Transverse colon (tissue), 4 donors: ENCODE measurements at places on chromosomes 7 and 10. TPM values are rescaled to one million over a fixed set of nuclear protein-coding genes. Genes with fewer than 3 reads are reported as not detected.

GRCh38 chr7:108911016-108911415 is 341.3 kb downstream of the DNAJB9 start:
- no peak for DNase-seq

DNA sequence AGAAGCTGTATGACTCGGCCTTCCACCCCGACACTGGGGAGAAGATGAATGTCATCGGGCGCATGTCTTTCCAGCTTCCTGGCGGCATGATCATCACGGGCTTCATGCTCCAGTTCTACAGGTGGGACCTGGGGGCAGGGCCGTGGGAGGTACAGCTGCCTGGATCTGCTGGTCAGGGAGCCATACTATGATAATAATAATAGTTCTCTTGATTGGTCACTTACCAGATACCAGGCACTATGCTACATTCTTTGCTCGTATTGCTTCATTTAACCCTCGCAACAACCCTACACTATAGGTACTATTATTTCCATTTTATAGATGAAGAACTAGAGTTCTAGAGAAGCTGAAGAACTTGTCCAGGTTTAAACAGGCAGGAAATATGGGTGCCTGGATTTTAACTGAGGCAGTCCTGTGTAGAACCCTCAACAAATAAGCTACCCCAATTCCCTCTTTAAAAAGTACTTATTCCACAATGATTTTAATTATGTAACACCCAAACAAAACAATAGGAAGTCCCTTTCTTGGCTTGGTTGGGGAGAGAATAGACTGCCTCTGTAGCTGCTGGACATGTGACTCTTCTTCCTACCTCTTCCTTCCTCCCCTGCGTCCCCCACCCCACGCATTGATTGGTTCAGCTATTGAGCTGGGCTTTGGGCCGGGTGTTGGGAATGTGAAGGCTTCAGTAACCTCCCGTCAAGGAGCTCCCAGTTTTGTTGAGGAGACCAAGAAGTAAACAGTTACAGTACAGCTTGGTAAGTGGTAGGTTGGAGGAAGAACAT is 12.8 kb downstream of the SFXN2 start:
- no peak for DNase-seq

DNA sequence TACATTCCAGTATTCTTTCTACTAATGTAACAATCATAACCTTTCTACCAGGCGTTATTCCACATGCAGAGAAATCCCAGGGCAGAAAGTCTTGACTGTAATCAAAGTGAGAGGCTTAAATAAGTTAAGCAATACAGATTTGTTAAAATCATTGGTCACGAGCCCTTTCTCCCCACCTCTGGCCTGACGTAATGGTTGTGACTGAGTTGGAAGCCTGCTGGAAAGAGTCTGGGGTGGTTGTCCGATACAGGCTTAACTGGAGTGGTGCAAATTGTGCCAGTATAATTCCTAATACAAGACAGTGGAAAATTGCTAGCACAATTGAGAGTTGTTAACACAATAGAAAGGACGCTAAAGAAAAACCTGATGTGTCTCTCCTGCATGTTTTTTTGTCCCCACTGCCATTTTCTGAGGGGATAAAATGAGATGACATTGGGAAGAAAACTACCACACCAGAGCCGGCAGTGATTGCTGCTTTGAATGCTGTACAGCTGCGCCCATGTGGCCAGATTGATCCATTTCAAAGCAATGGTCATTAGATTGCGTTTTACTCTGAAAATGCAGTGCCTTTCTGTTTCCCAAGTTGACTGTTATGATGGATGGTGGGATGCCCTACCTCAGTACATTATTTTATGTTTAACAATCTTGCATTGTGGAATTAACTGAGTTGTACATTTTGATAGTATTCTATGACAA is 190.8 kb downstream of the POU6F2 start:
- no peak for DNase-seq

DNA sequence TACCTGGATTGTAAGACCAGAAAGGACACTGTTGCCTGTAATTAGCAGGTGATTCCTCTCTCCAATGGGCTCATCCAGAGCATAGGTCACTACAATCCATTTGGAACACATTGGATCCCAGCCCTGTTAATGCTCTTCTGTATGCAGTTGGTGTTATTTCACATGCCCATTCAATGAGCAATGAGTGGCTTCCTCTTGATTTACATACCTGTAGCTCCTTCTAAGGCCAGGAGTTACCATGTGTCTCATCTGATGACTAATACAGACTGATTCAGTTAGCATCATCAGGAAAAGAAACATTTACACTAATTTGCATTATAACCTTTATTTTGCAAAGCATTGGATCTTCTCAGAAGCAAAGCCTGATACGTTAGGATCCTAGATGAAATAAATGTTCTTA is 83.1 kb upstream of the NPVF start:
- DNase-seq: no peak

The SPDYE2 gene
- total RNA-seq: not detected

- peak; percentile 7 for DNase-seq
These were observed 7.1 kb upstream of the ZMIZ1 start for GRCh38 chr10:79061441-79062315.

- no peak for DNase-seq
These were observed 88.0 kb downstream of the RAPGEF5 start for GRCh38 chr7:22268884-22269421.

DNA sequence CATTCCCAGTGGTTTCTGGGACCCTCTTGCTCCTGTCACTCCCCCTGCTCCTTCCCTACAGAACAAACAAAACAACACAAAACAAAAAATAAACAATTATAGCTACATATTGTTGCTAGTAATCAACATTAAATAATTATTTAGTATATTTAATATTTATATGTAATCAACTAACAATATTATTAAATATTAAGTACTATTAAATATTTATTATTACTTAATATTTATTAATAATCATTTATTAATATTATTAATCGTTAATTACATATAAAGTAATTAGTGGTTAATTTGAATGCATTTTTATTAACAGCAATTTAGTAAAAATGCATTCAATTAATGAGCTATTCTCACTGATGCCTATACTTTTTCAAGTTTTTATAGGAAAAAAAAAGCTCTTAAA is 139.4 kb downstream of the ITGB8 start:
- DNase-seq: no peak

GRCh38 chr7:117869374-117869773 is 3.9 kb downstream of the CTTNBP2 start:
- no peak for DNase-seq

DNA sequence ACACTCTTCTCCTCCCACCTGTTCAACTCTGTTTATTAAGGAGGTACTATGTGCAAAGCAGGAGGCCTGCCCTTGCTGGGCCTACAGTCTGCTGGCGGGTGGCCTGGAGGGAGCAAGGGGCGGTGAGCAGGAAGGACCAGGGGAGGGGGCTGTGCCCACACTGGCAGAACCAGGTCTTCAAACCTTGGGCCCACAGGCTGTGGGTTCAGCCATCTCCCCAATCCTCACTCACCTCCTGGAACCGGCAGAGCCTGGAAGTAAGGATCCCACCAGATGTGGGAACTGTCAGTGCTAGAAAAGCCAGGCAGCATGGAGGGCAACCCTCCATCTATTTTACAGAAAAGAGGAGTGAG is 50.8 kb downstream of the CAMK2B start:
- no peak for DNase-seq

DNA sequence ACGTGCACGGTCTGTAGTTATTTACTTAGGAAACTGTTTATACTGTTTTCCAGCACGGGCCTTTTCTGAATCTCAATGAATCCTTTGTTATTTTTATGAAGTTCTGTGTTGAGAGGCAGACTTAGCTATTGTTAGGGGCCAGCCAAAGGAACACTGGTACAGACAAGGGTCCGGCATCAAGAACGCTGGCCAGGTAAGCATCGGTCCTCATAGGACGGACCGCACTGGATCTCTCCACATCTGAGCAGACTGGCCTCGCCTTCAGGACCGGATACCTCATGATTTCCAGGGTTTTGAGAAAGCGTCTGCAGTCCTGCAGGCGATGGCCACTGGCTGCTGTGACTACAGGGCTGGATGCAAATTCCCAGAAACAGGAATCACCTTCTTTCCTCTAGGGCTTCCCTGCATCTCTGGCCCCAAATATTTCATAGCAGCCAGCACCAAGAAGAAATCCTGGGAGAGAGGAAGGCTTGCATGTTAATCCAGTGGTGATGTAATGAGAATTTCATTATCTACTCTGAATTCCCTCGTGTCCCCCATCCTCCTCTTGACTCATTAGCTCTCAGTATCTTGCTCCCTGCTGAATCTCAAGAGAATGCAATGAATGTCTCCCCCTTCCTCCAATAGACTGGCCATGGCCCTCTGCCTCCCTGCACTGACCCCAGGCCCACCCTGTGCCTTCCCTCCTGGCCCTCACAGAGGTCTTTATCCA is 325.4 kb upstream of the NPVF start:
- no peak for DNase-seq

- DNase-seq: peak; percentile 29
These were observed 74.8 kb downstream of the DNAJB6 start for GRCh38 chr7:157411580-157411979.

GRCh38 chr7:142587578-142588191 is 161.6 kb upstream of the PRSS1 start:
- no peak for DNase-seq

DNA sequence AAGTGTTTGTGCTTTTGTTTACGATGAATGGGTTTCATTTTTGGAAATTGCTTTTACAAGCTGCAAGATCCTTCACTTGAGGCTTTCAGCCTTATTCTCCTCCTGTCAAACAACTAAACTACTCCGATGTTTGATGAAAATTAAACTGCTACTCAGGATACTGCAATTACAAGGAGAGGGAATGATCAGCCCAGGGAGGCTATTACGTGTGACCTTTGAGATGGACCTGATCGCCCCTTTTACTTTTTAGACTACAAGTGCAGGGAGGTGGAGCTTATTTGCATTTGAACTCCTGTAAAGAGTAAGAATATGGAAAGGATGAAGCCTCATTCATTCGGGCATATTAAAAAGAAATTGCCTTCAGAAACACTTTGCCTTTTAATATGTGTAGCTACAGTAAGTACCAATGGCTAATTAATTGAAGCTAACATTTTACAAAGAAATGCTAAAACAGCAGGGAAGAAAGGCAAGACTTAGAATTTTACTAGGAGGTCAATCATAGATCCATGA is 219.1 kb downstream of the PHTF2 start:
- no peak for DNase-seq

- no peak for DNase-seq
These were observed 70.6 kb upstream of the MET start for GRCh38 chr7:116601426-116601825.

- peak; percentile 26 for DNase-seq
These were observed 47.3 kb upstream of the INSYN2A start for GRCh38 chr10:127243490-127244272.

DNA sequence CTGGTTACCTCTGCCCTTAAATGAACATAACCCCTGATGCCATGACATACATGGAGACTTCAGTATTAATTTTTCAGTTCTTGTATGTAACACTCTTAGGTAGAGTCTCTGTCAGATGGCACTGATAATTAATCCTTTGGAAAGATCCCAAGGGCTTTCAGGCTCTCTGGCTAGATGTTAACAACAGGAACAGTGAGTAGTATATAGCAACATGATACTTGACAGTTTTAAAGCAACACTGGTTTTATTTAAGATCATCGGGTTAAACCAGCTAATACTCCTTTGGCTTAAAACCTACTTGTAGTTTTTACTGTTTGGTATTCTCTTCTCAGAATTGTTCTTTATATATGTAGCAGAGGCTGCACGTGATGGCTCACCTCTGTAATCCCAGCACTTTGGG is 27.3 kb downstream of the AHCYL2 start:
- DNase-seq: no peak

GRCh38 chr10:111648046-111648445 is 535.5 kb downstream of the GPAM start:
- DNase-seq: no peak

The PRDX3 gene
- total RNA-seq: 141 TPM

GRCh38 chr7:138903186-138903820 is 77.9 kb downstream of the KIAA1549 start:
- peak; percentile 23 for DNase-seq

The ZFYVE27 gene
- total RNA-seq: 46.4 TPM

DNA sequence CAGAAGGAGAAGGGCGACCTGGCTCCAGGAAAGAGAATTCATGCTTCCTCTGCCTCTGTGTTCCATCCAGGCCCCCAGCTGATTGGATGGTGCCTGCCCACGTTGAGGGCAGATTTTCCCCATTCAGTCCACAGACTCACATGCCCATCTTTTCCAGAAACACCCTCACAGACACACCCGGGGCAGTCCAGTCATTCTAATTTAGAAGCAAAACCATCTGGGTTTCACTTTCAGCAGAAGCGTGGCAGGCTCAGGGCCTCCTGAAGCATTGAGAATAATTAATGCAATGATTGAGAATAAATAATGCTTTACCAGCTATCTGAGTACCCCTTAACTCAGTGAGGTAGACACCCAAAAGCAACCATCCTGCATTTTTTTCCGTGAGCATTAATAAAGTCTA is 30.2 kb upstream of the CREB5 start:
- DNase-seq: no peak

DNA sequence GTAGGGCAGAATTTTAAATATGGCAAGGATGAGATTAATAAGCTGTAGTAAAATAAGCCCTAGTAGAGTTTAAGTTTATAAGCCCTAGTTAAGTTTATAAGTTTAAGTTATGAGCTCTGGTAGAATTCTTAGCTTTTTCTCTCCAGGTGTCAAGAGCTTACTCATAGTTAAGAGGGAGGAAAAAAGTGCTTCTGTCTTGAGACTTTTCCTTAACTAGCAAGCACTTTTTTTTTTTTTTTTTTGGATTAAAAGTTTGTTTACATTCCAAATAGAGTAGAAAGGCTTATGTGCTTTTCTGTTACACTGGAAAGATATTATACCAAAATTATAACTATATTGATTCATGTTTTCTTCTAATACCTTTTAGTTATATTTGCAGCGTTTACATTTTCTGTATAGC is 25.5 kb upstream of the MPP7 start:
- DNase-seq: no peak

DNA sequence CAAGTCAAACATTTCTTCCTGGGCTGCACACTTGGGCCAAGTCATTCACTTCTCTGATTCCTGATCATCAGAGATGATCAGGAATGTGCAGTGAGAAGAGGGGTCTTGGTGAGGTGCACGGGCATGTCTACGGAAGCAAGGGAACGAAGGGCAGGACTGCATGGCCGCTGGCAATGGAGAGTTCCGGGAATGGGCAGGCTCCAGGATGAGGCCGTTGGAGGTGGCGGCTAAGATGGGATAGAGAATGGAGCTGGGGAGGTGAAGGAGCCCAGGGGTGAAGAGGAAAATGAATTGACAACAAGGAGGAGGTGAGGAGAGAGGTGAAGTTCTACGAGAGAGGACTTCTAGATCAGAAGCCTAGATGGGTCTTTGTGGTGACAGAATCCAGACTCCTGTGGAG is 260.0 kb downstream of the GRID1 start:
- DNase-seq: no peak

The NPY4R gene
- total RNA-seq: 2.7 TPM

- no peak for DNase-seq
These were observed 150.9 kb downstream of the RGS10 start for GRCh38 chr10:119391440-119392251.
